ENCODE measurements at places on chromosomes 2 and 18.

DNA sequence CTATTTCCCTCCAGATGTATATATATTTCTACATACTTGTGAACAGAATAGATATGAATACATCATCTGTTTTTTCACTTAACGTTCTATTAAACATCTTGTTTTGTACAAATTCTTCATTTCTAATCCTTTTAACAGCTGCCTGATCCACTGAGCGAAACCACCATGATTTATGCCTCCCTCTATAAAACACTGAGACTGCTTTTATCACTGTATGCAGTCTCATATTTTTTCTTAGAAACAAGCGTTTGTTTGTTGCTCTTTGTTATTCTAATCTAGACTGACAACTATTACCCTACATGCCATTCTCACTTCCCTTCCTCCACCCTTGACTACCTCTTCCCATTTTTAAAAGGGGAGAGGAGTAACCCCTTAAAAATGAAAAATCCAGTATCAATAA, 88.2 kb downstream of the DTNB start:
- DNase-seq, result no peak

DNA sequence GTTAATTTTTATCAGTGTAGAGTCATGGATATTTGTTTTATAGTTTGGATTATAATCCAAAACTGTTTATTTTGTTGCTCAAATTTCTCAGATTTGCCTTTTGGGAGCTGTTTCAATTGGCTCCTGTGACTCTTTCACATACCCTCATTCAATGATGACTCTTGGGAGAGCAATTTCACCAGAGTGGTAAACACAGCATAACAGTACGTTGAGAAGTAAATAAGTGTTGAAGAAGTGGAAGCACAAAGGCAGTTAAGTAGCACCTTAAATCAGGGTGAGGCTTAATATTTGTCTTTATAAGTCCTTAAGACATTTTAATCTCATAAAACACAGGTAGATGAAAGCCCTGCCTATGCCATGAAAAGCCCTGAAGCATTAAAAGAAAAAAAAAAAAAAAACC, 17.1 kb upstream of the SLC39A10 start:
- DNase-seq, result no peak

DNA sequence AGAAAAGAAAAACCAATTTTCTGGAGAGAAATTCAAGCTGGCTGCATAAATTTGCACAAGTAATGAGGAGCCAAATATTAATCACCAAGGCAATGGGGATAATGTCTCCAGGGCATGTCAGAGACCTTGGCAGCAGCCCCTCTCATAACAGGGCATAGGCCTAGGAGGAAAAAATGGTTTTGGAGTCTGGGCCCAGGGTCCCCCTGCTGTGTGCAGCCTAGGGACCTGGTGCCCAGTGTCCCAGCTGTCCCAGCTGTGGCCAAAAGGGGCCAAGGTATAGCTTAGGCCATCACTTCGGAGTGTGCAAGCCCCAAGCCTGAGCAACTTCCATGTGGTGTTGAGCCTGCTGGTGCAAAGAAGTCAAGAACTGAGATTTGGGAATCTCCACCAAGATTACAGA, 57.1 kb downstream of the SCN7A start:
- DNase-seq, result no peak

GRCh38 chr18:2112435-2113045, 458.8 kb downstream of the METTL4 start:
- no peak for DNase-seq

- peak; percentile 9 for DNase-seq
Measured at GRCh38 chr2:237581751-237582746, 8.5 kb downstream of the RAB17 start.

DNA sequence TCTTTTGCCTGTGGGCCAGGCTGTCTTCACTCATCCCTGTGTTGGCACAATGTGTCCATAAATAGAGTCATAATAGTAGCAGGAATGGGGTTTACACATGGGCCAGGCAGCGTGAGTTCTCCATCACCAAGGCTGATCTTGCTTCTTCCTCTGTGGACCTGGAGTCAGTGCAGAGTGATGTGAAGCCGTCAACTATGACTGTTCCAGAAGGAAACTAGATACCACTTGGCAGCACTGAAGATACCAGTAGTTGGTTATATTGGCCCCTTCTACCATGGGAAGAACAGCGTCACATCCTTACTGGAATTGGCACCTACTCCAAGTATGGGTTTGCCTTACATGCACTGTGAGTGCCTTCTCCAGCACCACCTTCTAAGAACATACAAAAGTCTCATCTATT, 30.2 kb downstream of the COPS8 start:
- DNase-seq, result no peak

DNA sequence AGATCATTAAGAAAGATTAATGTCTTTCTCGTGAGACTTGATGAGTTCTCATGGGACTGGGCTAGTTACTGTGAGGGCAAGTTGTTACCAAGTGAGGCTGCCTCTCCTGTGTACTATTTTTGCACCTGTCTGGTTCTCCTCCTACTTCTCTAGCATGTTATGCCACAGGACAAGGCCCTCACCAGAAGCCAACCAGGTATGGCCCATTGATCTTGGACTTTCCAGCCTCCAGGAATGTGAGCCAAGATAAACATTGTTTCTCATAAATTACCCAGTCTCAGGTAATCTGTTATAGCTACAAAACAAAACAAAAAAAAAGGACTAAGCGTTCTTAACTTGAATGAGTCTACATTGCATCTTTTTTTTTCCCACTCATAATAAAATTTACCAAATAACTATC, 184.1 kb downstream of the CDH7 start:
- no peak for DNase-seq

GRCh38 chr2:175737722-175738361, 264.2 kb downstream of the LNPK start:
- no peak for DNase-seq

GRCh38 chr2:15205562-15205961, 355.6 kb downstream of the NBAS start:
- no peak for DNase-seq

DNA sequence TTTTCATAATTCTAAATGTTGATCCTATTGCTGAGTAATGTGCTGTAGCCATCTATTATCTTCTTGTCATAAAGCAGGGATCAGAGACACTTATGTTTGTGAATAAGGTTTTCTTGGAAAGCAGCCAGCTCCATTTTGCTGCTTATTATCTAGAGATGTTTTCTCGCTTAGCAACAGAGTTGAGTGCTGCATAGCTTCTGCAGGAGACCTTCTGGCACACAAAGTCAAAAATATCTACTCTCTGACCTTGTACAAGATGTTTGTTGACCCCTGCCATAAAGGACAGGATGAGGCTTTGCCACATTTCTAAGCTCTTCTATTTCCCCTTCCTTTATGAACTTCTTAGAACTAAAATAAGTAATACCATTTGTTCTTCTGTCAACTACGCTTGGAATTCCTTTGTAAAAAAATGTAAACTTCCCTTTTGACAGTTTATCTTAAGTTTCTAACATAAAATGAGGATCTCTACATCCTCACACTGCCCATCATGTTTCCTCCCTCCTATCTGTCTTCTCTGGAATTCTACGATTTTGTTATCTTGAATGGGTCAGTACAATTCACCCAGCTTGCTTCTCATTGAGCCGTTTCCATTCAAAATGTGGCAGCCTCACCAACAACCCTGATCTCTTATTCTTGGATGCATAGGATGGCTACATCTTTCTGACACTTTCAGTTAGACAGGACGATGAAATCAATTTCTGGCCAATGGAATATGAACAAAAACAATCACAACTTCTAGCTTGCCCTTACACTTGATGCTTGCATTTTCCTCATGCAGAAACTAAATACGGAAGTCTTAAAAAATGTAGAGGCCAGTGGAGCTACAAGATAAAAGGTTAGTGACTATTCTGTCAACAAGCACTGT, 1377.0 kb downstream of the SUCLG1 start:
- no peak for DNase-seq

- no peak for DNase-seq
Measured at GRCh38 chr2:241730671-241731293, 3.6 kb upstream of the D2HGDH start.

DNA sequence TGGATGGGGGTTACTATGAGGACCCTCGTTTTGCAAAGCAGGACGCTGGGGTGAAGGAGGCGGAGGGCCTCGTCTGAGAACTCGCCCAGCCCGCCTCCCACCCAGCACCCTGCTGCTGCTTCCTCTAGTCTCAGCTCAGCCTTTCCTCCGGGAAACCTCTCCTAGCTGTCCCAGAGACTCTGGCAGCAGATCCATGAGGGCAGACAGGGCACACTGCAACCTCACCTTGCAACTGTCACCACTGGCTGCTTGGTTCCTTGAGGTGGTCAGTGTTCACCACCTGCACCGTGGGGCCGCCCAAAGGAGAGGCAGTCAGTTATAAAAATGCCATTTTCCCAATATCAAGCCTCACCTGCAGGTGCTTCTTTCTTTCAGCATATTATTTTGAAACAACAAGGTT, 45.6 kb downstream of the PARD6G start:
- no peak for DNase-seq

DNA sequence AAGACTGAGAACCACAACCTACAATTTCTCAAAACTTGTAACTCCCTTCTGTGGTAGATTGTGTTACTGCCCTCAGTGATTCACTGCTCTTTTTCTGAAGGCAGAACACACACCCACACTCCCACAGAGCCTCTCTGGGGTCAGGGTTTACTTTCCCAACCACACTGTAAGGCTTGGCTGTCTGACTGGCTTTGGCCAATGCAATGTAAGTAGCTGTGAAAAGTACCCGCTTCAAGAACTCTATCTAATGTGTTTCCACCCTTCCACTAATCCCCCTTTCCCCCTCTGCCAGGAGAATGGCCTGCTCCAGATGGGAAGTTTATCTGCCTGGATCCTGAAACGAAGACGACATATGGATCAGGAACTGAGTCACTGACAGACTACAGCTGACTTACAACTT, 222.7 kb downstream of the CDH2 start:
- DNase-seq, result no peak

DNA sequence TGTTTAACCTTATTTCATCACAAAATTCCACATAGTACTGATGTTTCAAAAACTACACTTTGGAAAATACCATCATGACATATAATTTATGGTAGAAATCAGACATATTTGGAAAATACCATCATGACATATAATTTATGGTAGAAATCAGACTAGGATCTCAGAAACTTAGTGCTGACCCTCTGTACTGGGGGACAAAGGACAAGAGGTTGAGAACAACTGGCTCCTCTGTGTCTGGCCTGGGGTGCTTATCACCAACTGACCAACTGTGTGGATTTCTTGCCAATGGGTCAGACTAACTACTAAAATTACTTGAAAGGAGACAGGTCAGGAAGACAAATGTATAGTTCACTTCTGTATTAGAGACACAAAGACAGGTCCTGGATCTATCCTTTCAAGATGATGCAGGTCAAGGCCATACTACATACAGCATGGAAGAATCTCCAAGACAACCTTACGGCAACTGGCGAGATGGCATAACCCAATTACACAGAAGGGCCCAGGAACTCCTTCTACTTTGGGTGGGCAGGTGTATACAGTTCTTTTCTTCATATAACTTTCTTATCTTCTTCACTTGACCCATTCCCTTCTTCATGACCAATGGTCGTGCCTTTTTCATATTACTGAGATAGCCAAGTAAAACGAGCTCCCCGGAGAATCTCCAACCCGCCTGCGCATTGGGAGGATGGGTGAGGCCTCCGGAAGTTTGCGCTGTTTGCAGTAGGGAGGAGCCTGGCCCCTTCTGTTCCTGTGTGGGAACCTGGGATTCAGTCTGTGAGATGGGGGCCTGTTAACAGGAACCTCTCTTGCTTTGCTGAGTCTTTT, 290.5 kb downstream of the AGPS start:
- no peak for DNase-seq

- no peak for DNase-seq
Measured at GRCh38 chr2:219327719-219328118, 4.8 kb downstream of the RESP18 start.

DNA sequence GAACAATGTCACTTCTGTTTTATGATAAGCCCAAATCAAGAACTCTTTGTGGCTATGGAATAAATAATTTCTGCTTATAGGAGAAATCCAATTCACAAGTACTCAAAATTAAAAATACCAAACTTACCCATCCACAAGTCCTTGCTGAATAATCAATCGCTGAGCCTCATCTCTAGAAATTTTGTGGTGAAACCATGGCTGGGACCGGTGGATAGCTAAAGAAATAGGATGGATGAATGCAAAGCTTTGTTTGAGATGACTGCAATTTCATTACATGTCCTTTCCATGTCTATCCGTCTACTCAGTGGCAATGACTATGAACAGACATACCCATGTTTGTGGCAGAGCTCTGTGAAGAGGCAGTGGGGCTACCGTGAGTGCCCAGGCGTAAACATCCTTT, 124.4 kb downstream of the GRB14 start:
- DNase-seq, result no peak

DNA sequence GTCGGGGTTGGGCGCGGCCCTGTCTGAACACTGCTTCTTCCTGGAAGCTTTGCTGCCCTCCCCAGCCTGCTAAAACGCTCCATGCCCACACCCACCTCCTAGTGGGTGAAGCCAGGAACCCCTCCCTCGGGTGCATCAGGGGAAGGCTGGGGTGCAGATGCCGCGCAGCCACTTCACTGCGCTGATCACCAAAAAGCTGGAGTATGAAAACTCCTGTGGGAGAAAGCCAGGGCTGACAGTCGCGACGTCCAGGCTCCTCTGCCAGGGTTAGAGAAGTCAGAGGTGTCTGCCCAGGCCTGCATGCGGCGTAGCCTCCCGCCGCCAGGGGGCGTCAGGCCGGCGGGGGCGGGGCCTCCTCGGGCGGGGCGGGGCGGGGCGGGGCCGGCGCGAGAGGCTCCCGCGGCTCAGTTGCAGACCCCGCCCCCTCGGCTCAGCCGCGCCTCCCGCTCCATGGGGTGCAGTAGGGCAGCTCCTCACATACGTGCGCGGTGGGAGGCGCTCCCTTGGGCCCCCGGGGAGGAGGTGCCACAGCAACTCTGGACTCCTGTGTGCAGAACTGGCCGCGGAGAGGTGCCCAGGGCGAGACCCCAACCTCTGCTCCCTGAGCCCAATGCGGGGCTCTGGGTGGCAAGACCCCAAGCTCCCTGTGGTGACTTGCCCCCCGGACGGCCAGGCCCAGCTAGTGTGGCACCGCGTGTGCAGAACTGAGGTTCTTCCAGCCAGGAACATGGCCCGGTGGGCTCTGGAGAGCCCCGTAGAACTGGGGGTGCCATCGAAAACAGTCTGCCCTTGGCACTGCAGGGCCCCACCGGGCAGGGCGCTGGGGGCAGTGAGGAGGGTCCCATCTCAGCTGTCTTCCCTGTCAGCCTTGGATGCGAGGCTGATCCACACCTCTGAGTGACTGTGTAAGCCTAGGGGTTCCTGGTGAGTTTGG, 1.8 kb upstream of the RNPEPL1 start:
- DNase-seq, result peak; percentile 93

DNA sequence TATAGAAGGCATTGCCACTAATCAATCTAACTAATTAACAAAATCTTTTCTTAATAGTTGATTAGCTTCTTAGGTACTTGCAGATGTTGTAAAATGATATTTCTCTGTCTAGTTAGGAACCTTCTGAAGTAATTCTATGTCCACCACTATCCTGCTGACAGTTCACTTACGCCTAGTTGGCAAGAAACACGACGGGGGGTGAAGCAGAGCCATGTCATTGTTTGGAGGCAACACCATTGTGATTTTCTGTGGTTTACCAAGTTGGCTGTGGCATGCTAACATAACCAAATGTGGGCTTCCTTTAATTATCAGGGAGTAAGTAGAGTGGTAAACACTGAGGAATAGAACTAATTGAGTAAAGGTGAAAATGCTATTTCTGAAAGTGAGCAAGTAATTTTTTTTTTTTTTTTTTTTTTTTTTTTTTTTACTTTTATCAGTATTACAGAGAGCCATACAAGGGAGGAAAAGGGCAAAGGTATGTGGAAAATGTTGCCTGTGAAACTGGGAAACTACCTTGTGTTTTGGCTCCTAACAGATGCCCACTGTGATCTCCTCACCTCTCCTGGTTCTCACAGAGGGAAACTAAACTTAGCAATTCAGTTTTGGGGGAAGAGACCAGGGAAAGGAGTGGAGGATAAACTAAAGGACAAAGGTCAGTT, 126.8 kb downstream of the MEIS1 start:
- no peak for DNase-seq

GRCh38 chr2:235139956-235140800, 188.4 kb downstream of the SH3BP4 start:
- DNase-seq, result no peak
